ENCODE measurements at places on chromosomes 2 and 18.
A peak's percentile ranks its signal among the peaks of the same experiment; 100 is the strongest.

DNA sequence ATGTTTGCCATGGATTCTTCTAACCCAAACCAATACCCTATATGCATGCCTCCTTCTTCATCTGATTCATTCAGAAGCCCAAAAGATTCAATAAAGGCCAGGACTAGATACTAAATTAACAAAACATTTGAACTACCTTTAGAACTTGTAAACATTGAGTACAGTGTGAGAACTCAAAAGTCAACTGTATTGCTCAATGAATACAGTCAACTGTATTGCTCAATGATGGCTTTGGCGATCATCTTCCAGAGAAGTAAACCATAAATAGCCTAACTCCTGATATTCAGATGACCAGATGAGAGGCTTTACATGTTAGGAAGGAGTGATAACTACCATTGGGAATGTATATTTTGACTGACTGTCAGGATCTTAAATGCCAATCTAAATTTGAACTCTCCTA is 206.5 kb upstream of the ITGA4 start:
- no peak for DNase-seq

- no peak for DNase-seq
These were observed 8.2 kb upstream of the STK25 start for GRCh38 chr2:241516520-241516965.

DNA sequence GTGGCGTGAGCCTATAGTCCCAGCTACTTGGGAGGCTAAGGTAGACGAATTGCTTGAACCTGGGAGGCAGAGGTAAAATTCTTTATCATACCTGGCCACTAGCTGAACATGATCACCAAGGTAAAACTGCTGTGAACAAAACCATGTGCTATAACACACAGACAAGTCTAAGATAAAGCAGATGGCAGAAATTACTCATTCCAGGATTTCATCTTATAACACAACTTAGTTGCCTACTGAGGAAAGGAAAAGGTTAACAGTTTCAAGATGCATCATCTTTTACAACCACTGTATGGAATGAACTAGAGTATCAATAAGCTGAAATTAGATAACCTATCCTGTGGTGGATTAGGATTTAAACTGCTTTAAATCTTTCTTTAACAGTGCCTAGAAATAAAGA is 8.3 kb downstream of the ARL5A start:
- DNase-seq: no peak

DNA sequence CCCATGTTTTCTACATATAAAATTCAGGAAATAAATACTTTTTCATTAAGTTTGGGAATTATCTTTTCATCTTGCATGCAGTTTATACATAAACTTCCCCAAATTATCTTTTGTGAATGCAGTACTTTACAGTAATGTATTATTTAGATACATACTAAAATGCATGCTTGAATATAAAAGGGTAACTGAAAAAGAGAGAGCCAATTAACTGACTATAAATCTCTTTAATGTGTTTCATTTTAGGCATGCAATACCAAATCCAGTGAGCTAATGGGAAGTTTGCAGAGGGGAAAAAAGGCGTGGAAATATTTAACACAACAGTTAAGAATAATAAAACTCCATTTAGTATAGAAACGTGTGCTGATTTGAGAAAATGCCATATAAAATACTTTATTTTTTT is 39.2 kb downstream of the COL4A4 start:
- no peak for DNase-seq

- DNase-seq: no peak
These were observed 23.1 kb upstream of the KLF7 start for GRCh38 chr2:207188626-207189419.

GRCh38 chr2:71082402-71083252 is 14.2 kb downstream of the NAGK start:
- peak; percentile 67 for DNase-seq

GRCh38 chr2:169887120-169887519 is 59.9 kb downstream of the UBR3 start:
- no peak for DNase-seq

DNA sequence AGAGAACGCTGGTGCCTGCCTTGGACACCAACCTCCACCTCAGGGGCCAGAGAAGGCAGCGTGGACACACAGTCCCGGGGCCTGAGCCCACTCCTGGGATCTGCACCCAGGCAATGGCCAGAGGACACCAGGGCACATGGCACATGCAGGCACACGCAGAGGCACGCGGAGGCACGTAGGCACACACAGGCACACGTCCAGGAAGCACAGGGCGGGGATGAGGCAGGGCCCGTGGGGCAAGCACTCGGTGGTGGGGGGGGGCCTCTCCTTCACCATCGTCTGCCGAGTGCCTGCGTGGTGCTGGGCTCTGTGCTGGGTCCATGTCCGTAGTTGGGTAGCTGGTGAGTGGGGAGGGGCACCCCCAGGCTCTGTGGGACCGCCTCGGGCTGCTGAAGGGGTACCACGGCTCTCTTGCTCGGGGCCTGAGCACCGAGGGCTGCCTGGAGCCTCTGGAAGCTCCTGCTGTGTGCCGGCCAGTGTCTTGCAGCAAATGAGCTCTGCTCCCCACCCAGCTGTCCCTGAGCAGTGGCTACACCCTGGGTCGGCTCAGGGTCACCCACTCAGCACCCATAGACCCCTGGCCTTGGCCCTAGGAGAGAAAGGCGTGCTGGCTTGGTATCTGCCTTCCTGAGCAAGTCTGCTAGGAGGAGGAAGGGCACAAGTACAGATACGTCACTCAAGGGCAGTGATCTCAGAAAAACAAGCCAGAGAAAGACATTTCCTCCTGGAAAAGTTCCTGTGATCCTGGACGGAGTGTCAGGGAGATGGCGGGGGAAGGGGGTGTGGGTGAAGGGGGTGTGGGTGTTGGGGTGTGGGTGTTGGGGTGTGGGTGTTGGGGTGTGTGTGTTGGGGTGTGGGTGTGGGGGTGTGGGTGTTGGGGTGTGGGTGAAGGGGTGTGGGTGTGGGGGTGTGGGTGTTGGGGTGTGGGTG is 26.4 kb downstream of the RTP5 start:
- no peak for DNase-seq

- no peak for DNase-seq
These were observed 43.6 kb downstream of the POLR1A start for GRCh38 chr2:86062043-86062442.

DNA sequence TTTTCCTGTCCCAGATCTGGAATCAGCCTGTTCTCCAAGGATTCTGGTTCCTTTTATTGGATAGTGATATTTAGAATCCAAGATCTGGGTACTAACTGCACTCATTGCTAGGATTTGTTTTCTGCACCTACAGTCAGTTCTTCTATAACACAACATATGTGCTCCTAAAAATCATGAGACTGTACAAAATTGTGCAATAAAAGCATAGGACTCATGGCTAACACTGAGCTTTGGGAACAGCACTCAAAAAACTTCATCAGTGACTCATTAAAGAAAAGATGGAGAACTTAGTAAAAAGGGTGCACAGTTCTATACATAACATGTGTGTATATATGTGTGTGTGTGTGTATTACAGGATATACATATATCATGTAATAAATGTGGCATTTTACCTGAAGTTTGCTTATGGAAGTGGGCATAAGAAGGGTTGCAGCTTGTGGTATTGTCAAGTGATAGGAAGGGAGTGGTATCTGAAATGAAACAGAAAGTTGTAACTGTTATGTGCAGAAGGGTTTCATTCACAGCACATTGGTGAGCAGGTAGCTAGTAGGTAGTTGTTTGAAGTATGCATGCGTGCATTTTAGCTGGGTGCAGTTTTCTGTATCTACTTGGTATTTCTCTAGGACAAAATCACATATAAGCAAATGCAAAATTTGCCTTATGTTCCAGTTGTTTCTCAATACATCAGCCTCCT is 5.9 kb upstream of the SCYGR2 start:
- DNase-seq: no peak

- no peak for DNase-seq
These were observed 81.6 kb downstream of the MAP2 start for GRCh38 chr2:209505410-209505809.

GRCh38 chr18:38611036-38611964 is 1045.7 kb upstream of the CELF4 start:
- DNase-seq: peak; percentile 15

DNA sequence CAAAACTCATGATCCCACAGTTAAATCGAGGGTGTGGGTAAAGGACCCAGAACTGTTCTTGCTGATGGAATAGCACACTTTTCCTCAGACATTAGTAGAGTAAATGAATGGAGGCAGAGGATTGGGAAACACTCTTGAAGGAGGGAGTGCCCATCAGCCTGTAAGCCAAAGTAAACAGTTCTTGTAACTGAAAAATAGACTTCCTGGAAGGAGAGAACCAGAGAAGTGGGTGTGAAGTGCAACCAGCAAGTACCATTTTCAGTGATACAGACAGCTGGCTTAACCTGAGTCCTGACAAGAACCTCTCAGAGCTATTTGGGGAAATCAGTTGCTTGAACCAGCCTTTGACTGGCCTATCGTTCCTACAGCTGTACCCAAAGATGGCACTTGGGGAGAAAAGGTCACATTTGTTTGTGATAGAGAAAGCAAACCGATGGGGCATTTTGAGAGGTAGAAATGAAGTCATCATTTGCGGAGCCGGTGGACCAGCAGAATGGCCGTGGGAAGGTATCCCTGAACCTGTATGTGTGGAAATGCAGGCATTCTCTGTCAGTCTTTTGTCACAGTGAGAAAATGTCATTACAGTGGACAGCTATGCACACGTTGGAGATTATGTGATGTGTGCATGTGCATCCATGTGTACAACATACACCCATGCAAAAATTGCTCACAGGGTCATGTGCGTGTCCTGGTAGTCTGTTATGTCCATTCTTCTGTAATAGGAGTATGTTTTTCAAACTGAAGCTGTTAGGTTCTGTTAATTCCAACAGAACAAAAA is 17.8 kb downstream of the CRIM1 start:
- DNase-seq: no peak

DNA sequence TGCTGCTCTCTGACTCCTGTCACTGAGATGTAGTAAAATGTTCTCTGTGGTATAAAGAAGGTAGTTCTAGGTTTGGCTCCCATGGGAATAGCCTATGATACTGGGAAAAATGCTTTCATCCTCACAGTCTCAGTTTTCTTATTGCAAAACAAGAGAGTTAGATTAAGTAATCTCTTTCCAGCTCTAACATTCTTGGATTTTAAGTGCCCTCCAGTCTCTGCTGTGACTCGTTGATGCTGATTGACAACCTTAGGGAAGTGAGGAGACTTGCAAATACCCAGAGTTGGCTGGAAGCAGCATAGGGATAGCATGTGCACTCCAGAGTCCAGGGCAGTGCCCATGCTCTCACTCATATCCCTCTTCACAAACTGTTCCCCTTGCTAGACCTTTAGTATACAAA is 534.9 kb downstream of the SLC4A3 start:
- DNase-seq: no peak

DNA sequence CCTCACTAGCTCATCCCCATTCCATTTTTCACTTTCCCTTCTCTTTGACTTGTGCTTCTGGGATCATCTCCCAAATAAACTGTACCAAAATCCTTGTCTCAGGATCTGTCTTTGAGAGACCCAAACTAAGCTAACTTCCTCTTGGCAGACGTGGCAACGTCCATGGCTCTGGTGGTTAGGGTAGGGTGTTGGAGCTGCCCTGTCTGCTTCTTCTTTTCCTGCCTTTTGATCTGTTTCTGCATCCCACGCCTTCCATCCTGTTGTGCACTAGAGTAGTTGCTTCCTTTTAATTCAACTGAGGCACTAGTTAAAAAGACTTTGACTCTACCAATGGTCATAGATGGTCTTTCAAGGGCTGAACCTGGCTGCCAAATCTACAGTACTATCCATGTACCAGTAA is 5.5 kb upstream of the MAP4K4 start:
- DNase-seq: no peak

DNA sequence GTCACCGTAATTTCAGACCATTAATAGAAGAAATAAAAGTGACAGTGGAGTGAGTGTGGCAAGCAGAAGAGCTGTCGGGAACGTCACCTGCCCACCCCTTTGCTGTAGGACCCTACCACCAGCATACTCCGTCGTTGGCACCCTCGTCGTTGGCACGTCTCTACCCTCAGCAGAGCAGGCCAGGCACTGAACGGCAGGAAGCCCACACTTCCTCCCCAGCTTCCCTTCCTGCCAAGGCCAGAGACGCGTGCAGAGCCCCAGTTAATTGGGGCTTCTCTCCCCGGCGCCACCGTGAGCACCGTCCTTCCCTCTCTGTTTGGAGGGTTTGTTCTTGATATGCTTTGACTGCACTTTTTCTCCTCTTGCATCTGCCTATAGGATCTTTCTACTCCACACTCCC is 27.0 kb upstream of the NFATC1 start:
- no peak for DNase-seq

- DNase-seq: no peak
These were observed 15.8 kb downstream of the KHK start for GRCh38 chr2:27102329-27102728.

DNA sequence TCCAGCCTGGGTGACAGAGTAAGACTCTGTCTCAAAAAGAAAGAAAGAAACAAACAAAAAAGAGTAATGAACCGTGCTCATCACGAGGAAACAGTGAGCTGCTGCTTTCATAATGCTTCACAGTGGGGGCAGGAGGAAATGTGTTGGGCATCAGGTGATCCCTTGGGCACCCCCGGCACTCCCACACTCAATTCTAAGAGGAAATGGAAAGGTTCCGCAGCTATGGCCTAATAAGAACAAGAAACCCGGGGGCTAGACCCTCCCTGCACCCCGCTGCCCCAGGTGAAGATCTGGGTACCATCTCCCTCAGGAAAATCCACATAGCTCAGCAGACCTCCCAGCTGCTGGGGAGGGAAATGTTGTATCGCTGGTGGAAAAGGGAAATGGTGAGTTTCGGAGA is 118.9 kb downstream of the LPIN1 start:
- DNase-seq: no peak

GRCh38 chr2:85318222-85319074 is 9.3 kb downstream of the TGOLN2 start:
- DNase-seq: peak; percentile 41

DNA sequence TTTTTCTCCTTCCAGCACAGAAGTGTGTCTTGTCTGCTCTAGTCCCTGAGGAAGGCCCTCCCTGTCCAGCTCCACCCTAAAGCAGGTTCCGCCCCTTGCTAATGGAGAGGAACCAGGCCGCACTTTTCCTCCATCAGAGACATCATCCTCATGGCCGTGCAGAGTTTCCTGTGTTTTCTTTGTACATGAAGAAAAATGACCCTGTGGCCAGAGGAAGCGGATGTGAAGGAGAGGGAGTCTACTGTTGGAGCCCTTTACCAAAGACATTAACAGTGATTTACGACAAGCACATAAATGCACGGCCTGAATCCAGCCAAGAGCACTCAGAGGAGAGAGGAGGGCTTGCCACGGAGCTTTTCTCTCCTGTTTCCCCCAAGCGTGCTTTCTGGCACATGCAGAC is 109.5 kb downstream of the RNF144A start:
- no peak for DNase-seq

DNA sequence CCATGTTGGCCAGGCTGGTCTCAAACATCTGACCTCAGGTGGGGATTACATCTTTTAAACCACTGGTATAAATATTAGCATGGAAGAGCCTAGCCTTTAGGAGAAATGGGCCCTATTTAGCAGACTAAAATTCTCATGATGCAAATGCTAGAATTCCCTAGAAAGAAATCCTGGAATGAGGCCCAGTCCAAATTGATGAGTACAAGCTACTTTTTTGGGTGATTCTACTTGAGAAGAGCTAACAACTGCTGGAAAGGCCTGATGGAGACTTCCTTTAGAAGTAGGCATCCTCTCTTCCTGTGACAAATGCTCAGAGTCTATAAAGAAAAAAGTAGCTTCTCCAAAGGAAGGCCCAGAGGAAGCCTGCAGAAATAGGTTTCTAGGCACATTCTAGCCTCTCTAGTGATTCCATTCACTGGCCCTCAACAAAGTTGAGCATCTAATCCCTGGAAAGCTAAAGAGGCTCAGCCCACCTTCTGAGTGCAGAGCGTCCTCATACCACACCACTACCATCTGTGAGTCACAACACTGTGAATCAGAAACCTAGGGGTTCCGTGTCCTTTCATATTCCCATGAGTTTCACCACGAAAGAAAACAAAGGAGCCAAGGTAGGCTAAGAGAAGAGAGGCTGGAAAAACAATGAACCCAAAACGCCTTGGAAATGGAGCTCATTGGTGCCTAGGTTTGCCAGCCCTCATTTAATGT is 183.1 kb downstream of the C1D start:
- no peak for DNase-seq

Measured in activated naive CD8-positive, alpha-beta T cell treated with anti-CD3 and anti-CD28 coated beads, Interleukin-2, amount 50 U/mL, for 24 hours (primary cell).